ENCODE measurements at places on chromosomes 11 and 22.

- DNase-seq = no peak
Measured at GRCh38 chr22:25069758-25070481, 117.4 kb downstream of the KIAA1671 start.

DNA sequence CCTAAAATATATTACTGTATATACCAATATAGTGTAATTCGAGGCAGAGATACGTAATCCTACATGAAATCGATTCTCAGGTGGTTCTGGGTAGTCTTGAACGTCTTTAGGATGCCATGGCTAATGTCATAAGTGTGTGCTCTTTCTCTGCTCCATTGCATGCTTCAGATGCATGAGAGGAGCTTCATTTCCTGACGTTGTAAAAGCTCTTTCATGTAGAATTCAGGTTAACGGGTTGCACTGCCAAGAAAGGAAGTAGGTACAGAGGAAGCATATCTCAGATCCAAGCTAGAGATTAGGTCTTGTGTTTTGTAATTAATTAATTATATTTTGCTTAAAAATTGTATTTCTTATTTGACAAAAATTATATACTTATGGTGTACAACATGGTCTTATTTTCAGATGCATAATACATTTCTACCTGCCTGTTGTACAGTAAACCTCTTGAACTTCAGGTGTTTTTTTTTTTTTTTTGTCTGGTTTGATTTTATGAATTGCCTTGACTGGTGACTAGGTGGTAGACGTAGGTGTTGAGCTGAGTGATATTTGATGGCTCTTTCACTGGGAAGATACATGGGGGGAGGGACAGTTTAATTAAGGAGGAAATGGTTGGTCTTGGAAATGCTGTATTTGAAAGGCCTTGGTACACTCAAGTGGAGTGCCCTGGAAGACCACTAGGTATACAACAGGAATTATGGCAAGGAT lies 9.3 kb downstream of the NUP50 start:
- DNase-seq = no peak

DNA sequence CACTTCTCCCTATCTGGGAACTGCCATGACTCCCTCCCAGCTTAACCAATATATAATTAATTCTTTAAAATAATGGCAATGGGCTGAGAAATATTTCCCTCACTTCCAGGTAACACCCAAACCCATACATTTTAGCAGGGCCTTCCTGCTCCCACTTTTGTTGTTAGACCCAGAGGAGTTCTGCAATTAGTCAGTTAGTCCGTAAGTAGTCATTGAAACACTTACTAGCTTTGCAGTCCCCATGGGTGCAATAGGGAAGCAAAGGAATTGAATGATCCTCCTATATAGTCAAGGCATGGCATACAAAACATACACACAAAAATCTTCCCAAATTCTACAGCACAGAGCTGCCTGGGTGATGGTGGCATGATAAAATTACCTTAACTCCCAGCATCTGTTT lies 254.0 kb upstream of the TBCEL start:
- no peak for DNase-seq

DNA sequence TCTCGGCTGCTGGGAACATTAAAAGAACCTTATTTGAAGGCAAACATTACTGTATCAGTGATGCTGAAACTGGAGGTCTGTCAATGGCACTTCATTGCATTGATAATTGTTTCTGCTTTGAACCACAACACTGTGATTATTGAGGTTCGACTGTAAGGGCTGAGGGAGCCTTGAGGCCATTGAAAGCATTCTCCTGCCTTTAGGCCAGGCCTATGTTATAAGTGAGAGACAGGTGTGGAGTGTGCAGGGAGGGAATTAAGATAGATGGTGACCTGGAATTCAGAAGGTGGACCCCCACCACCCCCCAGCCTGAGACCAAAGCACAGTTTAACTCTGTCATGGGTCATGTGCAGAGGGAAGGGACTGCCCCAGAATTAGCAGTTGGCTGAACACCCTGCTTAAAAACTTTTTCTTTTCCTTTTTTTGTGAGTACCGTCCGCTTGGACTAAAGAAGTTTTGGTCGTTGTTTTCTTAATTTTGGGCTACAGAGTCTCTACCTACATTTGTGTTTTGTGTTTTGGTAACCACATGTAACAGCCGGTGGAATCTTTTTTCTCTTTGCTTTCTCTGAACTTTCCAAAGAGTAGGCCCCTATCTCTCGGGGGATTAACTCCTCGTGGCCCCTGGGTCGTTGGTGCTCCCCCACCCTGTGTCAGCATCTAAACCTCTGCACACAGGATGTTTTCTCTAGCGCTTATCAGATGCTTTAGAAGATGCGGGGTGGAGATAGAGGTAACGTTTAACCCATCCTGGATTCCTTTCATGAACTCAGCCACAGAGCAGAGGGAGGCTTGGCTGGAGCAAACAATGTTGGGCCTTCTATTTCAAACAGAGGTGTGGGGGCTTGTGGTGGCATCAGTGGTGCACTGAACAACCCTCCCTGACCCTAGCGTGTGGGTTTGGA lies 43.7 kb downstream of the ZBTB16 start:
- DNase-seq = no peak

- DNase-seq = no peak
Measured at GRCh38 chr11:60844045-60844869, 2.3 kb downstream of the CCDC86 start.

- no peak for DNase-seq
Measured at GRCh38 chr11:9803685-9804418, 140.0 kb downstream of the SWAP70 start.

All from T-helper 22 cell (primary cell).